Left lung (tissue), 14 donors: ENCODE measurements at places on chromosomes 2 and 18. TPM values are rescaled to one million over a fixed set of nuclear protein-coding genes. Genes with fewer than 3 reads are reported as not detected.

- H3K4me1 ChIP-seq = no peaks in the 10 kb centered on the region
- no peak for DNase-seq
- no peaks in the 10 kb centered on the region for H3K36me3 ChIP-seq
- no peak overlapping the region for H3K27ac ChIP-seq
- no peaks in the 10 kb centered on the region for H3K27me3 ChIP-seq
- no peak overlapping the region for H3K4me3 ChIP-seq
These were observed 186.0 kb downstream of the CAMKMT start for GRCh38 chr2:44547718-44548117.

RBM43 gene
- polyA plus RNA-seq = 27.6 TPM

CHRNA1 gene
- polyA plus RNA-seq = 0.31 TPM

TEX44 gene
- polyA plus RNA-seq = not detected

- H3K36me3 ChIP-seq = no peaks in the 10 kb centered on the region
- H3K27me3 ChIP-seq = no peaks in the 10 kb centered on the region
- no peak overlapping the region for H3K4me3 ChIP-seq
These were observed 403.7 kb upstream of the SPRED2 start for GRCh38 chr2:65835975-65836549.

ASXL3 gene
- 11.5 TPM for polyA plus RNA-seq

ZNF519 gene
- 17.3 TPM for polyA plus RNA-seq

DNA sequence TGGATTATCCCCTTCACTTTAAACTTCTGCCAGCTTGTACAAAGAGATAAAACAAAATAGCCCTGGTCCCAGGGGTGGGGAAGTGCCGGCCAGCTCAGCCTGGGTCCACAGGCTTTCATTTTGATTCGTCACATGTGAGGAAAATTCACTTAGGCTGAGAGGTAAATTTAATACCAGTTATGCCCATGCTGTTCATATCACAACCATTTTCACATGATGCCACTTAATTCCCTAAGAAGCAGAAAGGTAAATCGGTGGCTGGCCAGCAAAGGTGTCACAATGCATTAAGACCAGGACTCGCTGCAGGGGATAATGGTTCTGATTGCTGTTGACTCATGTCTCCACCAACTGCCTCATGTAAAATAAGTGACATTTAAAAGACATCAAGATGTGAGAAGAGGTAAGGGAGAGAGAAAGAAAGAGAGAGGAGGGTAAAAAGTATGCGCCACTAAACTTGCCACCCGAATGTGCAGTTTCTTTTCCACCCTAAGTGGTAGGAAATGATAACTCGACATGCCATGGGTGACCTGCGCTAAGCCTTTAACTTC lies 261.0 kb upstream of the SIX3 start:
- H3K27ac ChIP-seq = no peak overlapping the region
- DNase-seq = no peak
- H3K4me3 ChIP-seq = no peak overlapping the region
- no peaks in the 10 kb centered on the region for H3K4me1 ChIP-seq
- no peaks in the 10 kb centered on the region for H3K27me3 ChIP-seq
- H3K36me3 ChIP-seq = no peaks in the 10 kb centered on the region

SCN7A gene
- 112 TPM for polyA plus RNA-seq

DNA sequence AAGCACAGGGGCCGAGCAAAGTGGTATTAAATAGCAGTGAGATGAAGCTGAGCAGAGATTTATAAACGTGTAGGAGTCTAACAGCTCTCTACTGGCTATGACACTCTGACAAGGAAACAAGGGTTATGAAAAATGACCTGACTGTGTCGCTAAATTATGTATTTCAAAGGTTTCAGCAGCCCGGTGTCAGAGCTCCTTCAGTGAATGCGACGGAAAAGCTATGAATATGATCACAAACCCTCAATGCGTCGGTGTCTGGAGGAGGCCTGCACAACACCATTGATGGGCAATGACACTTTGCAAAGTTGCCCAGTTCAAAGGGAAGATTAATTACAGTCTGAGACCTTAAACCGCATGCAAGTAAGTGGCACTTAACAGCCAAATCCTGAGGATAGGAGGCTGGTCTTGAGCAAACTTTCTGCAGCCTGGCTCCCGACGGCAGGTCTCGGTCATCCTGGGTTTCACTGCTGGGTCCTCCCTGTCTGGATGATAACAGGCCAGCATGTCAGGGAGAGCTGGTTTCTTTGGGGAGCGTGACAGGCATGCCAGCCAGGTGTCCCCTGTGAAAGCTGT lies 615.1 kb upstream of the SALL3 start:
- H3K27me3 ChIP-seq = no peaks in the 10 kb centered on the region
- no peaks in the 10 kb centered on the region for H3K4me1 ChIP-seq
- no peak overlapping the region for H3K4me3 ChIP-seq
- no peak overlapping the region for H3K27ac ChIP-seq

DNA sequence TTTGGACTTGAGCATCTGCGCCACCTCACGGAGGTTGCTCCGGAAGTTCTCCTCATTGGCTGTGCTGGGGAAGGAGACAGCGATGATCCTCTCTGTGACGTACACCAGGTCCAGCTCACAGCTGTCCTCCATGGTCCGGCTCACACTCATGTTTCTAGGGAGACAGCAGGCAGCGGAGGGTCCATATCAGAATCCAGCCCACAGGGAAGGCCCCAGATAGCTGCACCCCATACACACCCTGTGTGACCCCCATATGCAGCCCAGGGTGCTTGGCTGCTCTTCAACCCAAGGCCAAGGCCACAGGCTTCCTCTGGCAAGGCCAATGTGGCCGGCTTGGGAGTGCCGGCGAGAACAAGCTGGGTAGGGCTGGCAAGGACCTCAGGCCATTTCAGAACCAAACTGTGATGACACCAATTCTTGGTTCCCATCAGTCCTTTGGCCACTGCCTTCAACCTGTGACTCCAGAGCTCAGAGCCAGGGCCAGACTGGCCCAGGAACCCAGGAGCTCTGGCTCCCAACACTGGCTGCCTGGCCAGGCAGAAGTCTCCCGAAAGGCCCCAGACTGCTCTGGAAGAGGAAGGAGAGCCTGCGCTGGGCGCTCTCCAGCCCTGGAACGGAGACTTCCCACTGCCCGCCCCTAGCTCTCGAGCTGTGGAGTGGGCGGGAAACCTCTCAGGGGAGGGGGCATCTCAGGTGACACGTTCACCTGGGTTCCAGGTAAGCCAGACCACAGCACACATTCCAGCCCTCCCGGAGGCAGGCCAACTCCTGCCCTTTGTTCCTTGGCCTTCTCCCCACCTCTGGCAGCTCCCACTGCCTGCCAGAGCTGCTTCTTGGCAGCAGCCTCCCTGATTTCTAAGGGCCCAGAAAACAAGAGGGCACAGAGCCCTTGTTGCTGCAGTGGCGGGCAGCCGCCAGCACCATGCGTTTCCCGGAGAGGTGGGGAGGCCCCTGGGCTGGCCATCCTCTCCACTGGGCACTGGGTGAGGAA lies 104.7 kb downstream of the TNS1 start:
- H3K27me3 ChIP-seq = no peaks in the 10 kb centered on the region
- peaks cover 51% of the 10 kb centered on the region for H3K36me3 ChIP-seq
- peaks cover 57% of the 10 kb centered on the region for H3K4me1 ChIP-seq

ITM2C gene
- 286 TPM for polyA plus RNA-seq

GRCh38 chr2:53942280-53942679 lies 28.5 kb downstream of the PSME4 start:
- no peaks in the 10 kb centered on the region for H3K27me3 ChIP-seq
- H3K4me3 ChIP-seq = no peak overlapping the region
- H3K27ac ChIP-seq = no peak overlapping the region
- H3K4me1 ChIP-seq = peaks cover 21% of the 10 kb centered on the region

- no peaks in the 10 kb centered on the region for H3K4me1 ChIP-seq
- H3K27ac ChIP-seq = no peak overlapping the region
- DNase-seq = no peak
These were observed 86.0 kb downstream of the VWA3B start for GRCh38 chr2:98172951-98173350.

- no peak for DNase-seq
- H3K27ac ChIP-seq = no peak overlapping the region
- no peak overlapping the region for H3K4me3 ChIP-seq
- no peaks in the 10 kb centered on the region for H3K27me3 ChIP-seq
- no peaks in the 10 kb centered on the region for H3K36me3 ChIP-seq
These were observed 113.1 kb upstream of the SRD5A2 start for GRCh38 chr2:31693882-31694281.

DNA sequence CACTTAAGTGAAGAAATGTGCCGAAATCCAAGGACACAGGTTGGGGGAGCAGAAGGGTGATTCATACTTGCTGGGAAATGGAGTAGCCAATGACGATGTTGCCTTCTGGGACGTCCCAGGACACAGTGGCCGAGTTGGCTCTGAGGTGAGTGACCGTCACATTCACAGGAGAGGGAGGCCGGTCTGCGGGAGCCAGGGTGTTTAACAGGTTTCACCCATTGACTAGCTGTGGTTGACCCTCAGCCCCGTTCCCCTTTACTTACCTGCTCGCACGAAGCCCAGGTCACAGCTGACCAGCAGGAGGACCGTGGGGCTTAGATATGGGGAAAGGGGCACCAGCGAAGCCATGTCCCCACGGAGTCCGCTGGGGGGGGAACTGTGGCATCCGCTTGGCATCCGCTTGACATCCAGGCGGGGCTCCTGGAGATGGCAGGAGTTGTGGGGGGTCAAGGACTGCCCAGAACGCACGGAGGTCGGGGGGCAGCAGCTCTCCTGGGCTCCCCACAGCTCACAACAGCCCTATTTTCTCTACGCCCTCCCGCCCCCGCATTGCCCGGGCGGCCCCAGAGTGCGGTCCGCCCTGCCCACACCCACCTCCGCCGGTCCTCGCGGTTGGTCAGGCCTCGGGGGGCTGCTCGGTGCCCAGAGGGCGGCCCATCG lies 586 bp downstream of the FNDC4 start:
- no peak for DNase-seq
- H3K4me1 ChIP-seq = no peaks in the 10 kb centered on the region
- no peak overlapping the region for H3K27ac ChIP-seq
- peak overlapping the region; percentile 43 for H3K4me3 ChIP-seq
- H3K36me3 ChIP-seq = no peaks in the 10 kb centered on the region

DNA sequence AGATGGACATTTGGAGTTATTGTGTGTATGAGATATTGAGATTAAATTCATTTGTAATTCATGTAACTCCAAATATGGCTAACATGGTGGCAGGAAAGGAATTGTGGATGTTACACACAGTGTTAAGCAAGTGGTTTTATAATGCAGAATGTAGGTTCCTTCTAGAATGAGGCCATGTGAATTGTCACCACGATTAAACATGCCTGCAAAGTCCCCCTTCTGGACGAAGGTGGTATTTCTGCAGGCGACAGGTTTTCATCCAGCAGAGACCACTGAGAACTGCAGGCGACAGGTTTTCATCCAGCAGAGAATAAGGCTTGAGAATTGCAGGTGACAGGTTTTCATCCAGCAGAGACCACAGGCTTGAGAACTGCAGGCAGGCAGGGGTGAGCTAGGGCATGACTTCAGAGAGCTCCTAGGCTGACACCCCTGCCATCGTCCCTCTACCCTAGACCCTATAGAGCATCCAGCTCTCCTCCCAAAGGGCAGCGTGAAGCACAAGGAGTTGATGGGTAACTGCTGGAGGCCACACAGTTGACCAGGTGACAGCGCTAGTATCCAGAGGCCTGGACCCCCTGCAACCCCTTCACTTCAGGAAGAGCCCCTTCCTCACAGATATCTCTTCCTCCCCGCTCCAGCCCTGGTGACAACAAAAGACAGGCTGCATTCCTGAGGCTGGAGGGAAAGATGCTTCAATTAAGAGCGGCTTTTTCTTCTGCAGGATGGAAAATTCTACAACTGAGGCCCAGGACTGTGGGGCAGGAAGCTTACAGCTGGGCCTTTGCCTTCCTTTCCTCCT lies 175.8 kb downstream of the LOXHD1 start:
- no peak overlapping the region for H3K27ac ChIP-seq
- peak; percentile 37 for DNase-seq
- no peaks in the 10 kb centered on the region for H3K4me1 ChIP-seq
- no peak overlapping the region for H3K4me3 ChIP-seq
- H3K36me3 ChIP-seq = no peaks in the 10 kb centered on the region

DNA sequence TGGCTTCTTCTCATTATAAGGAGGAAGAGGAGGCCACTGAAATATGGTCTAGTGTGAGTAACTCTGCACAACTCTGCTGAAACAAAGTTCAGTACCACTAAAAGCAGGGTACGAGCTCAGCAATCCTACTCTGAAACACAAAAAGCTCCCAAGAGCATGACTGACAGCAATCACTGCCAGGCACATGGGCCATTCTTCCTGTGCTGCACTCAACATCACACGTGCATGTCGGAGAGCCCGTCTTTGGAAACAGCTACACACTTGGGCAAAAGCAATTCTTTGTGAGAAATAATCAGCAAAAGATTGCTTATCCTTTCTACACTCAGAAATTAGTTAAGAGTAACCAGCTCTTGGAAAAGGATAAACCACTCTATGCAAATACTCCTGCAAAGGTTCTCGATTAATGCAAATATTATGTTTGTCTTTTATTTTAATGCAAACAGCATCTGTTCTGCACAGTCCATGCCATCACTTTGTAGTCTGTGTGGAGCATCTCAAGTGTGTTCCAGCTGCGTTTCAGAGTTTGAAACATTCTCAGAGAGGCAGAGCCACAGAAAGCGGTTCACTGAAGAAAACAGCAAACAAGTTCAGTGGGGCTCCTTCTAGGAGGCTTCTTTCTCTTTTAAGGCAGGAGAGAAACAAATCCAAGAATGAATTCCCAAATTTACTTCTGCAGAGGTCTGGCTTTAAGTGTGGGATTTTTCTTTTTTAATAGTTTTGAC lies 145.0 kb downstream of the HDAC4 start:
- peak overlapping the region; percentile 30 for H3K27ac ChIP-seq
- H3K4me3 ChIP-seq = no peak overlapping the region
- DNase-seq = no peak
- peaks cover 6% of the 10 kb centered on the region for H3K4me1 ChIP-seq
- H3K27me3 ChIP-seq = no peaks in the 10 kb centered on the region

DYNAP gene
- not detected for polyA plus RNA-seq

GRCh38 chr2:232838406-232838874 lies 31.6 kb upstream of the SNORC start:
- H3K27ac ChIP-seq = peak overlapping the region; percentile 84
- H3K4me3 ChIP-seq = no peak overlapping the region
- peaks cover 5% of the 10 kb centered on the region for H3K4me1 ChIP-seq
- no peaks in the 10 kb centered on the region for H3K36me3 ChIP-seq

C2orf66 gene
- polyA plus RNA-seq = 0.54 TPM

DNA sequence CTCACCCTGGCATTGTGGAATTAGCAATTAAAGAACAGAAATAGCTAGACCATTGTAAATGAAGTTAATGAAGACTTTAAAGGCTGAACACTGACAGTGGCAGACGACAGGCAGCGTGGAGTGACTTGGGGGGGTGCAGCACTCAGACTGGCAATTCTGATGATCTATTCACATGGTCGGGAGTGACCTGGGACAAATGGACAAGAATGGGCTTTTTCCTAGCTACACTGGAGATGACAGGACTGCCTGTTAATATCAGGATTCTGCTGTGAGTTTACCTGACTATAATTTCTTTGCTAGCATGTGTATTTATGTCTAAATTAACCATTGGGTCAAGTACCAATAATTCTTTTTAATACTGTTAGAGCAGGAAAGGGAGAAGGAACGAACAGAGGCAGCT lies 199.6 kb downstream of the FBXO15 start:
- DNase-seq = no peak
- H3K27ac ChIP-seq = no peak overlapping the region
- H3K27me3 ChIP-seq = no peaks in the 10 kb centered on the region
- H3K36me3 ChIP-seq = no peaks in the 10 kb centered on the region
- H3K4me3 ChIP-seq = no peak overlapping the region
- no peaks in the 10 kb centered on the region for H3K4me1 ChIP-seq

GRCh38 chr18:24930478-24930877 lies 421.5 kb downstream of the ZNF521 start:
- DNase-seq = no peak
- no peaks in the 10 kb centered on the region for H3K4me1 ChIP-seq
- H3K36me3 ChIP-seq = no peaks in the 10 kb centered on the region
- no peaks in the 10 kb centered on the region for H3K27me3 ChIP-seq
